Activated T-cell treated with anti-CD3 and anti-CD28 coated beads, Interleukin-2, amount 50 U/mL, for 1 hour (primary cell): ENCODE measurements at places on chromosomes 1 and 21.
A peak's percentile ranks its signal among the peaks of the same experiment; 100 is the strongest.

GRCh38 chr1:198156111-198156744 is 570 bp upstream of the NEK7 start:
- DNase-seq: peak; percentile 71

DNA sequence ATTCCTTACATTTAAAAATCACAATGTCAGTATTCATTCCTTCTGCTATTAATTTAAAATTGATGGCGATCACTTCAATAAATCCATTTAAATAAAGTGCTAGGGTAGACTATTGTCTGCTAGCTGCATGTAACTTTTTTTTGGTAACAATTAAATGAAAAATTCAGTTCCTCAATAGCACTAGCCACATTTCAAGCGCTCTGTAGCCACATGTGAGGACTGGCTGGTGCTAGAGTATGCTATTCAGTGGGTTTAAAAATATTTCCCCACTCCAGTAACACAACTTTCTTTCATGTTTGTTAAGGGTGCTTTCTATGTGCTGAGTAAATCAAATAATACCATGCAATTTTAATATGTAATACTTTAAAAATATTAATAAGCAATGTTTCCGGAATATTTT is 108.2 kb downstream of the LTN1 start:
- DNase-seq: no peak

DNA sequence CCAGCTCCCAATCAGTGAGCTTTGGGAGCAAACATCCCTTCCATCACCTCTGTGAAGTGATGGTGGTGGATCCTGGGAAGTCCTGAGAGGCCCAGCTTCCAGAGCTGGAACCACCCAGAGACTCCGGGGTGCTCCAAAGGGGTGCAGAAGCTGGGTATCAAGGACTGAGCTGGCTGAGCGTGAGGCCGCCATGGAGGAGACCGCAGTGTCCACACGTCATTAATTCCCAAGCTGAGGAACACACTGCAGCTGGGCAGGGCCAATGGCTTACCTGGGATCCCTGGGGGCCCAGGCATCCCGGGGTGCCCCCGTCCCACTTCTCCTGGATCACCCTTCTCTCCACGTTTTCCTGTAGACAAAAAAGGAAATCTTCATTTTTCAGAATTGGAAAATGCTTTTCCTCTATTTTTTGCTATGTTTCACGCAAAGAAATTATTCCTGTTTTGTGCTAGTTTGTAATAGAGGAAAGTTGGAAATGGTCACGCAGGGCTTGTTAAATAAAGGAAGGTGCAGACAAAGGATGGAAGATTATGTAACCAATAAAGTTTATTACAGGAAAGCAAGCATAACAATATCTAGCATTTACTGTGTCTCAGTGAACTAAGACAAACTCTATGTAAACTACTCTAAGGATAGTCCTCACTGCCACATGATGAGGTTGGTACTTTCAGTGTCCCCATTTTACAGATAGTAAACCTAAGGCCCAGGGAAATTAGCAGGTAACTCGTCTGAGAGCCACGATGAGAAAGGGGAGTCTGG is 15.4 kb downstream of the COL9A2 start:
- no peak for DNase-seq

- DNase-seq: no peak
Observed at GRCh38 chr1:6171548-6172124, 8.5 kb downstream of the CHD5 start.

DNA sequence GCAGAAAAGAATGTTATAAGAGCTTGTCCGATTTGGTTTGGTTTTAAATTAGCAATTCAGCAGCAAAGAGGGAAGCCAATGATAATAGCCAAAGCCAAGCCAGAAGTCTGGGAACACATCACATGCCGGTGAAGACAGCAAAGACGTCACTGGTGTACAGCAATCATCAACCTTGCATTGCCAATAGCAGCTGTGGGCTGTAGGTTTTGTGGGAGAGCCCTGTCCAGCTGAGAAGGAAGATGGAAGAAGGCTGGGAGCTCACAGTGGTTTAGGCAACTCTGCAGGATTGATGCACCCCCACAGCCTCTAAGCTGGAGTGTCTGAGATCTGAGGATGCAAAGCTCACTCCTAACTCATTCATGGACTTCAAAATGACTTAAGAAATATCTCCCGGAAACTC is 338.7 kb downstream of the SIPA1L2 start:
- no peak for DNase-seq

DNA sequence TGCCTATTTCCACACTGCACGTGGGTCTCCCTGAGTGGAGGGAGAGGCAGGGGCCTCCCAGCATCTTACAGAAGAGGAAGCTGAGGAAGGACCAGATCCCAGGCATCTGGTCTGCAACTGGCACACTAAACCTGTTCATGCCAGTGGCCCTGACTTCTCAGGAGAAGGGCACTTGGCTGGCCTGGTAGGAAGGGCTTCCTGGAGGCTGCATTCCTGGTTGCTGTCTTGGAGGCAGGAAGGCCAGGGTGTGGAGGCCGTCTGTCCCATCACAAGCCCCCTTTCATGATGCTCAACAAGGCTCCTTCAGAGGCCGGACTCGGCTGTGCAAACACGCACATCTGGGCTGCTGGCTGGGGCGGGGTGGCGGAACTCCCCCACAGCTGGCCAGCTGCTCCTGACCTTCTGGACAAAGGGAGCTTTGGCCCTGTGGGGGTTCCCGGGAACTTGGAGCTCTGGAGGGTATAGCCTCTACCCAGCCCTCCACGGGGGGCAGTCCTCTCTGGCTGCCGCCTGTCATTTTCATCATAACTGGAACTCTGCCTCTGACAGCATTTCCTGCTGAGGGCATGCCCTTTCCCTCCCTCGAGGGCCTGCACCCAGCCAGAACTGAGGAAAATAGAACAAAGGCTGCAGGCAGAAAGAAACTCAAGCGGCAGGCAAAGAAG is 39.2 kb upstream of the POU3F1 start:
- DNase-seq: no peak

DNA sequence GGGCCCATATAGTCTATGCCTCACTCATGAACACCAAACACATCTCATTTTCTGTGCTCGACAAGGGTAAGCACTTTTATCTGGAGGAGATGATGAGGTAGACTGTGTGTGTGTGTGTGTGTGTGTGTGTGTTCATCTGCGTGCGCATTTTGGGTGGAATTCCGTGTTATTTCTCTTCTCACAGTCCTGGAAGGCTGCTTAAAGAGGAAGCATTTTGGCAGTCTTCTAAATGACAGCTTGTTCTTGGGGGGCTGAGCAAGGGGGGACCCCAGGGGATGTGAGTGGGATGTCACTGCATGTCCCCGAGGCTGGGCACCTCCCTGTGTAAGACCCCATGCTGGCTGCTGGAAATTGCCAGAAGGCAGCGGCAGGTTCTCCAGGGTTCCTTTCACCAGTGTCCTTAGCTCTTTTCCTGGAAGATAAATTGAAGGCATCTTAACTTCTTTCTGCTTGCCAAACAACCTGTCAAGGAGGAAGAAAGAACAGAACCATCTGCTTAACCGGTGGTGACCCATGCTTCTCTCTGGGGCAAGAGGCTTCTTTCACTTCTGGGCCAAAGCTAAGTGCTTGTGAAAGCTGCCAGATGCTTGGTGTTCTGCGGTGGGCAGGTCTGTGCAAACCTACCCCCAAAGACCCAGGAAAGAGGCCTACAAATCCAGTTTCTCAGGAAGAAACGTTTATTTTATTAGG is 9.9 kb upstream of the RD3 start:
- DNase-seq: no peak

DNA sequence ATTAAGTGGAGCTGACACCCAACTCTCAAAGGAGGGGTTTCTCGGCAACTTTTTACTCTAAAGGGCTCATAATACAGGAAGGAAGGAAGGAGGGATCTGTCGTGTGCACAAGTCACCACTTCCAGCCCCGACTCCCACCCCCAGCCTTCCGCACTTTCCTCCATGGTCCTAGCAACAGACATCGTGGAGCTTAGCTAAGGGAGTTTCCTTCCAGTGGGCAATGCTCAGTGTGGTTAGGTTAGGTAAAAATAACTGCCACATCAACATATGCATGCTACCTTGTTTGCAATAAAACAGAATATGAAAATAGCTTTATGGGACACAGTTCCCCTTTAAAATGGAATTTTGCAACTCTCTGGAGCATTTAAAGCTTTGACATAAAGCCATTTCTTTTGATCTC is 35.2 kb downstream of the KANK4 start:
- DNase-seq: no peak

- no peak for DNase-seq
Observed at GRCh38 chr1:177923441-177923840, 46.4 kb downstream of the SEC16B start.

- no peak for DNase-seq
Observed at GRCh38 chr1:219269171-219269570, 95.5 kb downstream of the LYPLAL1 start.

DNA sequence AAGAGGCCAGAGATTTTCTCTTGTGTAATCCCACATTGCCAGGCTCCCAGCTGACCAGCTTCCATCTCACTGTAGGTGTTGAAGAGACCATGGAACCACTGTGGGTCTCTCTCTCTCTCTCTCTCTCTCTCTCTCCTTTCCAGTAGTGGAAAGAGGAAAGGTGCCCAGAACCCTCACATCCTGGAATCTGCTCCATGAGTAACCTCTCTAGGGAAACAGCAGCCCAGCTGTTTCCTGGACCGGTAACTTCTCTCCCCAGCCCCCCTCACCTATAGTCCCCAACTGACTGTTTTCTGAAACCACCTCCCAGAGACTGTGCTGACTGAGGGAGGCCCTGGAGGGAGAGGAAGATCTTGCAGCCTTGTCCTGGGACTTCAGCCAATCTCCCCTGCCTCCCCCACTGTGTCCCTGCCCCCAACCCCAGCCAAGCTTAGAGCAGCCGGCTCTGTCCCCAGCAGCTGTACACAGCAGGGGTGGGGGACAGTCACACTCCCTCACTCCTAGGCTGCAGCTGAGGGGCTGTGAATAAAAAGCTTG is 20.6 kb upstream of the SLC45A3 start:
- no peak for DNase-seq

- DNase-seq: no peak
Observed at GRCh38 chr1:200351826-200352549, 57.8 kb downstream of the ZNF281 start.

GRCh38 chr21:43307677-43308070 is 119.3 kb downstream of the SIK1 start:
- DNase-seq: no peak

DNA sequence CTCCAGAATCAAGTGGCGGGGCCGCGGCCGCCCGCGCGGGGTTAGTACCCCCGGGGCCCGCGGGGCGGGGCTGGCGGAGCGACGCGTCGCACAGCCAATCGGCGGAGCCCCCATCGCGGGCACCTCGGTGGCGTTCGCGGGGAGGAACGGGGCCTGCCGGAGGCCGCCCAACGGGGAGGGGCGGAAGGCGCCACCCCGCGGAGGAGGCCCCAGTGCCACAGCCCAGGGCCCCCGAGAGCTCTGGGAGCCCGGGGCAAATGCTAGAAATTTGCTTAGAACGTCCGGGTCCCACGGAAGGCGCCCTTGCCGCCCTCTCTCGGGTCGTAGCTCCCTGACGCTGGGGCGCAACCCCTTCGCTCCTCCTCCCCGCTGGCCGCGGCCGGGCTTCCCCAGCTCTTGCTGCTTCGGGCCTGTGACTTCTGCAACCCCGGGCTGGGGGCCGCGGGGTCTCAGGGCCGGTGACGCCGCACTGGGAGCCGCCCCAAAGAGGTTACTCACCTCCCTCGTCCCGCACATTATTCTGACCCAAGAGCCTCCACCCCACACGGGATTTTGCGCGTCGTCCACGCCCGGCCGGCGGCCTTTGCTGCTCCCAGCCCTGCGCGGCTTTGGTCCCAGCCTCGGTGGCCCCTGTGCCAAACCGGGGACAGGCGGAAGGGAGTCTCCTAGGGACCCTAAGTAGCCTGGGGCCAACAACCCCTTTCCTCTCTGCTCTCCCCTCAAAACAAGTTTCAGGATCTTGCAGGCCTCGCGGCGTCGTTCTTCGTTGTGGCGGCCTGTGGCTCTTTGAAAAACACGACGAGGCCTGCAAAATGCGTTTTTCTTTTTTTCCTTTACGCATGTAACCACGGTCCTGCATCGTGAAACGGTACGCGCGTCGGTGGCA is at the start of gene RUNX3:
TSS of gene RUNX3 (minus strand) at position 17 of the 886 bp plus-strand sequence. CDS start 408 bp downstream, outside the sequence.
- peak; percentile 94 for DNase-seq

- DNase-seq: no peak
Observed at GRCh38 chr1:155744711-155745283, 55.9 kb downstream of the DAP3 start.

DNA sequence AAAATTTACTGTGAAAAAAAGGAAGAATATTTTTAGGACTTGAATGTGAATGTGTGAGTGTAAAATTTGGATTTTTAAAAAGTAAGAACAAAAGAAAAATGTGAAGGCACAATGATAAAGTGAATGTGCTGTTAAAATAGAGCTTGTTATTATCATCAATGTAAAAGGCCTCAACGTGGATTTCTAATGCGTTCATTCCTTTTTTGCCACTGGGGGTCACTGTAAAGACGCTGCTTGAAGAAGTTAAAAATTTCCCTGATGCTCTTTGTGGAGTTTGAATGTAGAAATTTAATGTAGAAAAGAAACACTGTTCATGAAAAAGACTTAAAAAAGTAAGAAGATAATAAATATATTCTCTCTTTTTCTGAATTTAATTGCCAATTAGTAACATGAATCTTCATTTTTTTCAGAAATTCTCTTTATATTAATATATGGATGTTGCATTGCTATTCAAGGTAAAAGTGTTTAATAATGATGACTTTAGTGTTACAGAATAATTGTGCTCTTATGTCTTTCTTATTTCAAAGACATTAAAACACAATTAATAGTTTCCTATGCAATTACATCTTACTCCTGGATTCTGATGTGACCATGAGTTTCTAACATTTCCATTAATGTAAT is 161.5 kb downstream of the DNM3 start:
- DNase-seq: no peak

DNA sequence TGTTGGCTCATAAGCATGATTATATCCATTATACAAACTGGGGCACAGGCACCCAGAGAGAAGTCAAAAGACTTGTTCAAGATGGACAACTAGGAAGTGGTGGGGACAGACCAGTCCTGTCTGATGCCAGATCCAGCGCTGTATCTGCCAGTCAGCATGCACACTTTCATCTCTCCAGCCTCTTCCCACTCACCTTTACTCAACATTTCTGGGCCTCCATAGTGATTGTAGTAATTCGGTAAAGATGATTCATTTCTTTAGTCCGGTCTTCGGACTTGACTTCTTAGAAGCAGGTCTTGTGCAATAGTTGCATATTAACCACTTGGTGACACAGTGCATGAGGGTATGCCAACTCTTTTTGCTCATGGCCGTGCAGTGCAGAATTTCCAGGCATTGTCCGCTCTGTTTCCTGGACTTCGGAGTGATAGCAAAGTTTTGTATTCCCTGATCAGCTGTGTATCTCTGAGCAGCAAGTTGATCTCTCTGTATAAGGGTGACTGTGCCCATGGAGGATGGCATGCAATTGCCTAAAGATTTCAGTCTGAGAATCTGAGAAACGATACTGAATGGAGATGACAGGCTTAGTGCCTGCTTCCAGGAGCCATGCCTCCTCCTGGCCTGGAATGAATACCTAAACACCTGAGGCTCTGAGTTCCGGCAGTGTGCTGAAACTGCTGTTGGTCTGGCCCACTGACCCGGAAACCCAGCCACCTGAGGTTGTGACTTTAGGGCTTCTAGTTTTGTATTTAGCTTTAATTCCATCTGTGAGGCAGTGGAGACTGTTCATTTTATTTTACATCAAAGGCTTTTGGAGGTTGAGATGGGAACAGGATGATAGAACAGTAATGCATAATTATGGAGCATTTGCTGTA is 39.0 kb downstream of the GALNT2 start:
- DNase-seq: no peak
